ENCODE measurements at places on chromosomes 13 and 19.

- no peak within 1 kb of the TSS for H3K27ac ChIP-seq
- H3K27me3 ChIP-seq = peaks cover 57% of the 10 kb centered on the region
- DNase-seq = peak; percentile 48
- H3K4me1 ChIP-seq = peaks cover 8% of the 10 kb centered on the region
- peak within 1 kb of the TSS; percentile 90 for H3K4me3 ChIP-seq
These were observed at the start of gene SHD for GRCh38 chr19:4278419-4279266. SHD (plus strand) TSS chr19:4279266; CDS start chr19:4280064, 798 bp downstream.

DNA sequence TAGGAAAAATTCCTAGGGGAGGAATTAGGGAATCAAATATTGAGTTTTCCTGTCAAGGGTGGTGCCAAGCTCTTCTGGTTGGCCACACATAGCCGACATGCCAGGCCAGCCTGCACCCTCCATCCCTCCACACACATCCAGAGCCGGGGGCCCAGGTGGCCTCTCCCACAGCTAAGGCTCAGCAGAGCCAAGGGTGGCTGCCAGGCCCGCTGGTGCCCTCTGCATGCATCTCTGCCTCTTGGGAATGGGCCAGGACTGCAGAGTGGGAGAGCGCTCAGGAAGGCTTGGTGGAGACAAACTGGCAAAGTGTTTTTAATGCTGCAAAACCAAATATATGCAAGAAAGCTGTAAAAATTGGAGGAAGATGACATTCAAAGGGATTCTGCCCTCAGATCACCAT, 42.7 kb upstream of the GAS6 start:
- no peaks in the 10 kb centered on the region for H3K27me3 ChIP-seq
- no peaks in the 10 kb centered on the region for H3K36me3 ChIP-seq
- no peak overlapping the region for H3K27ac ChIP-seq
- H3K4me3 ChIP-seq = no peak overlapping the region
- peaks cover 15% of the 10 kb centered on the region for H3K4me1 ChIP-seq
- DNase-seq = no peak

GRCh38 chr13:94192431-94192975, 287.0 kb downstream of the DCT start:
- H3K36me3 ChIP-seq = no peaks in the 10 kb centered on the region
- no peaks in the 10 kb centered on the region for H3K27me3 ChIP-seq
- H3K27ac ChIP-seq = no peak overlapping the region
- H3K4me1 ChIP-seq = peaks cover 19% of the 10 kb centered on the region
- H3K4me3 ChIP-seq = no peak overlapping the region

DNA sequence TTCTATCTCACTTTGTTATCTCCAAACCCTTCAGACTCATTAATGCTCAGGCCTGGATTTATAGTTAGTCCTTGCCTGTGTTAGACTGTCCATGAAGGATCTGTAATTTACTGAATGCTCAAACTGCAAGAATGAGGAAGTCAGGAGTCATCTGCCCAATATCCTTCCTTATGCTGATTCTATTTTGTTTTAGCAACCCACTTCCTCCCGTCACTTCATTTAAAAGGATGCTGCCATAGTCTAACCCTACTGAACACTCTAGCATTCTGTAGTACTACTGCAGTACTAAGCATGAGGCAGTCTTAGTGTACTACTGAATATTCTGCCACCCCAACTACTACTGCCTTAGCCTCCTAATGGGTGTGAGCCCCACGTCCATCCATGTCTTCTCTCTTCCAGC, 1.5 kb downstream of the FCAR start:
- H3K27ac ChIP-seq = no peak overlapping the region
- H3K4me3 ChIP-seq = no peak overlapping the region
- peaks cover 28% of the 10 kb centered on the region for H3K4me1 ChIP-seq
- peaks cover 23% of the 10 kb centered on the region for H3K27me3 ChIP-seq
- no peaks in the 10 kb centered on the region for H3K36me3 ChIP-seq

- DNase-seq = no peak
- H3K27ac ChIP-seq = no peak overlapping the region
- H3K4me1 ChIP-seq = peaks cover 33% of the 10 kb centered on the region
- H3K27me3 ChIP-seq = no peaks in the 10 kb centered on the region
These were observed 643.9 kb upstream of the KLF12 start for GRCh38 chr13:74778087-74778486.

DNA sequence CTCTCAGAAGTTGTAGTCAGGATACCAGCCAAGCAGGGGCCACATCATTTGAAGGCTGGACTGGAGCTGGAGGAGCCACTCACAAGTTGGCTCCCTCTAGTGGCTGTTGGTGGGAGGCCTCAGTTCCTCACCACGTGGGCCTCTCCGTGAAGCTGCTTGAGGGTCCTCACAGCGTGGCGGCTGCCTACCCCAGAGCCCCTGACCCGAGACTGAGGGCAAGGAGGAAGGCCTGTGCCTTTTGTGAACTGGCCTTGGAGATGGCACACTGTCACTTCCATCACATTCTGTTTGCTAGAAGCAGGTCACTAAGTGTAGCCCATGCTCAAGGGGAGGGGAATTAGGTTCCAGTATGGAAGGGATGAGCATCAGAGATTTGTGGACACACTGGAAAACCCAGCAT, 14.6 kb downstream of the GNA11 start:
- no peaks in the 10 kb centered on the region for H3K27me3 ChIP-seq
- 0 out of 2 replicates have a peak, but pooled peaks cover 2% of the 10 kb centered on the region for H3K36me3 ChIP-seq
- no peak overlapping the region for H3K4me3 ChIP-seq
- peak; percentile 84 for DNase-seq
- peak overlapping the region; percentile 86 for H3K27ac ChIP-seq

GRCh38 chr13:23460921-23461320, 27.4 kb upstream of the SACS start:
- no peaks in the 10 kb centered on the region for H3K36me3 ChIP-seq
- no peak for DNase-seq
- H3K27ac ChIP-seq = no peak overlapping the region

DNA sequence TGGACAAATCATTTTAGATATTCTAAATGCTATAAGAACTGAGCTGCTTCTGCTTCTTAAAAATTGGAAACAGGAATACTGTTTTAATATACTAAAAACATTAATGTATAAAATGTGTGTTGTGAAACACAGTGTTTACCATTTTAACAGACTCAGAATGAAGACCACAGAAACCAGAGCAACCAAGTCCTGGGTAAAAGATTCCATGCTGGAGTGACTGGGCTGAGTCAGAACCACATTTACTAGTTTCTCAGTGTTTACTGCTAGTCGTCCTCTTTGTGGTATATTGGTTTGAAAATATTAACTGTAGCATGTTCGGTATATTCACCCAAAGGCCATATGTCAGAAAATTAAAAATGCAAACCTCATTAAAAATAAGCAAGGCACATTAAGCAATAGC, 31.9 kb downstream of the ANKRD10 start:
- no peaks in the 10 kb centered on the region for H3K27me3 ChIP-seq
- H3K4me1 ChIP-seq = peaks cover 35% of the 10 kb centered on the region
- no peak overlapping the region for H3K27ac ChIP-seq
- no peak overlapping the region for H3K4me3 ChIP-seq
- no peak for DNase-seq

- H3K36me3 ChIP-seq = peaks cover 6% of the 10 kb centered on the region
- no peak overlapping the region for H3K27ac ChIP-seq
- H3K27me3 ChIP-seq = peaks cover 19% of the 10 kb centered on the region
- DNase-seq = no peak
- peaks cover 59% of the 10 kb centered on the region for H3K4me1 ChIP-seq
- no peak overlapping the region for H3K4me3 ChIP-seq
These were observed 97.3 kb downstream of the FAM216B start for GRCh38 chr13:42878721-42879120.

DNA sequence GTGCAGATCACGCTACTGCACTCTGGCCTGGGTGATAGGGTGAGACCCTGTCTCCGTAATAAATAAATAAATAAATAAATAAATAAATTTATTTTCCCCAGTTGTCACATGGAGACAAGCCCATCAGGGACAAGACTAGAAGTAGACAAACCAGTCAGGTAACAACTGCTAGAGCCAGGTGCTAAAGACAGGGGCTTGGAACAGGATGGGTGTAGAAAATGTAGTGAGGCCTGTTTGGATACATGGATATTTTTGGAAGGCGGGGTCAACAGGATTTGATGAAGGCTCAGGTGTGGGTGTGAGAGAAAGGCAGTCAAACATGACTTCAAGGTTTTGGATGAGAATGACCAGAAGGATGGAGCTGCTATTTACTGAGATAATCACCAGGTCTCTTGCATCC, 27.7 kb upstream of the TPM4 start:
- H3K4me1 ChIP-seq = no peaks in the 10 kb centered on the region
- no peak overlapping the region for H3K4me3 ChIP-seq
- no peak overlapping the region for H3K27ac ChIP-seq
- H3K27me3 ChIP-seq = no peaks in the 10 kb centered on the region
- H3K36me3 ChIP-seq = no peaks in the 10 kb centered on the region

DNA sequence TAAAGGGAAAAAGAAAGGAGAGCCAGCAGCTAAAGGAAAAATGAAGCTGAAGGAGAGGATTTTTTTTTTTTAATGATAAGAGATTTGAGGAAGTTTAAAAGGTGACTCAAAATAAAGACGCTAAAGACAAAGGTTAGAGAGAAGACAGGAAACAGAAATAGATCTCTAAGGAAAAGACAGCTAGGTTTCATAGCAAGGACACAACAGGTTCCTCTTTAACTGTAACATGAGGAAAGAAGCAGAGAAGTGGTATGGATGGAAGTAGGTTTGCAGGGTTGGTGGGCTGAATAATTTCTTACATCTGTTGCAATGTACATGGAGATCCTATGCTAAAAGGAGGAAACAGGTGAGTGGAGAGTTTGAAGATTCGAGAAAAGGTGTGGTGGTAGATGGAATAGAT, 107.5 kb downstream of the MYCBP2 start:
- H3K27ac ChIP-seq = no peak overlapping the region
- no peak for DNase-seq
- no peak overlapping the region for H3K4me3 ChIP-seq
- no peaks in the 10 kb centered on the region for H3K4me1 ChIP-seq

GRCh38 chr13:20489185-20489820, 36.4 kb downstream of the CRYL1 start:
- H3K27me3 ChIP-seq = no peaks in the 10 kb centered on the region
- H3K27ac ChIP-seq = no peak overlapping the region
- H3K4me3 ChIP-seq = no peak overlapping the region
- H3K36me3 ChIP-seq = no peaks in the 10 kb centered on the region
- H3K4me1 ChIP-seq = peaks cover 2% of the 10 kb centered on the region
- no peak for DNase-seq

GRCh38 chr19:51365211-51365964, 800 bp downstream of the ETFB start:
- DNase-seq = no peak
- H3K4me1 ChIP-seq = peaks cover 33% of the 10 kb centered on the region
- H3K27me3 ChIP-seq = peaks cover 3% of the 10 kb centered on the region
- no peaks in the 10 kb centered on the region for H3K36me3 ChIP-seq
- peak overlapping the region; percentile 99 for H3K4me3 ChIP-seq
- H3K27ac ChIP-seq = peak overlapping the region; percentile 61

DNA sequence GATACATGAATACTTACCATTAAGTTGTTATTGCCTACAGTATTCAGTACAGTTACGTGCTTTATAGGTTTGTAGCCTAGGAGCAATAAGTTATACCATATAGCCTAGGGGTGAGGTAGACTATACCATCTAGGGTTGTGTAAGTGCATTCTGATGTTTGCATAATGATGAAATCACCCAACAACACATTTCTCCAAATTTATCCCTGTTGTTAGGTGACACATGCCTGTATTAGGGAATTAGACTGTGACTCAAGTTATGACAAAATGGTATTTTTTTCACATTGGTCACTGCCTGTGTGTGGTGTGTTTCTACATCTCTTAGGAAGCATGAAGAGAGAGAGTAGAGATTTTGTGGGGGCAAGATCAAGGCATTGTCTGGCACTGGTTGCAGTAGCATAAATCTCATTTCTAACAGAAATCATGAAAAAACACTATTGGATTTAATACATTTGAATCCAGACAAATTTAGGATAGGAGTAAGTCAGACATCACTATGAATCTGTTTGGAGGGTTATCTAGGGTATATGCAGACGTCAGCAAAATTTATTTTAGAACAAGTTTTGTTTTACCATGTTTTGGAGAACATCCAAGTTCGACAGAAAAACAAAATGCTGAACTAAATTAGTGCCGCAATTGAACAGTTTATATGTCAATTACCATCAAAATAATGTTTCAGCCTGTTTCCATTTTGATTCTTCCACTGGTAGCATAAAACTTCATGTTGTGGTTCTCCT, 332.1 kb downstream of the LMO7 start:
- no peak overlapping the region for H3K27ac ChIP-seq
- no peaks in the 10 kb centered on the region for H3K27me3 ChIP-seq
- DNase-seq = no peak
- H3K36me3 ChIP-seq = no peaks in the 10 kb centered on the region
- H3K4me3 ChIP-seq = no peak overlapping the region

- H3K27ac ChIP-seq = no peak overlapping the region
- peaks cover 54% of the 10 kb centered on the region for H3K27me3 ChIP-seq
- no peak for DNase-seq
- no peak overlapping the region for H3K4me3 ChIP-seq
These were observed 5.3 kb downstream of the MLNR start for GRCh38 chr13:49225223-49226042.

- no peaks in the 10 kb centered on the region for H3K27me3 ChIP-seq
- no peak for DNase-seq
- H3K36me3 ChIP-seq = no peaks in the 10 kb centered on the region
- no peak overlapping the region for H3K27ac ChIP-seq
- no peak overlapping the region for H3K4me3 ChIP-seq
These were observed 5.6 kb downstream of the TEX29 start for GRCh38 chr13:111325941-111326620.

DNA sequence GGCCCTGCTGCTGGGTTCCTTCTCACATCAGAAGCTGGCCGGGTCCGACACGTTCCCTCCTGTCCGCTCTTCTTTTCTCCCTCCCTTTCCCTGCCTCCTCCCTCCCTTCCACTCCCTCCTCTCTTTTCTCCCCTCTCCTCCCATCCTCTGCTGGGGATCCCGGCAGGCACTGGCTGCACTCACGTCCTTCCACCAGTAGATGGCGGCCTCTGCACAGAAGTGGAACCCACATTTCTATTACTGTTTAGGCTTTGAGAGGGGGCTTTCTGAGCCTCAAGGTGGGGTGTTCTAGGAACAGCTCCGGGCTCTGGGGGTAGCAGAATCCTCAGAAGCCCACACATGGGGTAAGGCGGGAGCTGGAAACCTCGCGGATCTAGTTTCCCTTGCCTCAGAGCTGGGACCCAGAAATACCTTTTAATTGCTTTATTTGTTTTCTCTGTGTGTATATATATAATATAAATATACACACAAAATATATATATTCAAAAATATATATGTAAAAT, 294.2 kb downstream of the ZNF536 start:
- no peaks in the 10 kb centered on the region for H3K27me3 ChIP-seq
- H3K4me1 ChIP-seq = peaks cover 40% of the 10 kb centered on the region
- no peaks in the 10 kb centered on the region for H3K36me3 ChIP-seq

GRCh38 chr13:52366291-52366690, 39.7 kb downstream of the THSD1 start:
- no peaks in the 10 kb centered on the region for H3K36me3 ChIP-seq
- H3K27ac ChIP-seq = no peak overlapping the region
- no peak for DNase-seq
- no peak overlapping the region for H3K4me3 ChIP-seq
- H3K27me3 ChIP-seq = no peaks in the 10 kb centered on the region
- H3K4me1 ChIP-seq = 0 out of 2 replicates have a peak, but pooled peaks cover 2% of the 10 kb centered on the region
